ENCODE measurements at places on chromosomes 1 and 21.

DNA sequence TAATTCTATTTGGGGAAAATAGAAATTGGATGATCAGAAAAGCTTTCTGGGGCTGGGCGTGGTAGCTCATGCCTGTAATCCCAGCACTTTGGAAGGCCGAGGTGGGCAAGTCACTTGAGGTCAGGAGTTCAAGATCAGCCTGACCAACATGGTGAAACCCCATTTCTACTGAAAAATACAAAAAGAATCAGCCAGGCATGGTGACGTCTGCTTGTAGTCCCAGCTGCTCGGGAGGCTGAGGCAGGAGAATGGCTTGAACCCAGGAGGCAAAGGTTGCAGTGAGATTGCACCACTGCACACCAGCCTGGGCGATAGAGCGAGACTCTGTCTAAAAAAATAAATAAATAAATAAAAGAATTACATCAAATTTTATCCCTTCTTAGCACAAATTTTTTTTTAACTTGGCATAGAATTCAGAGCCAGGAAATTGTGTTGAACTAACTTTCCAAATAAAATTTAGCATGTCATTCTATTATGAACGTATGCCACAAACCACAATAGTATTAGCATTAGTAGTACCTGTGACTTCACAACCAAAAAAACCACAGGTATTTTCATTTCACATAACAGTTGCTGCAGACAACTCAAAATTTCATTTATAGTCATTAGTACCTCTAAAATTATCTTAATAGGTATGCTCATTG is 4.5 kb upstream of the ANKRD13C start:
- no peak for DNase-seq

- no peak for DNase-seq
Measured at GRCh38 chr1:27595597-27595996, 8.3 kb downstream of the AHDC1 start.

GRCh38 chr1:12174924-12175810 is 8.4 kb downstream of the TNFRSF1B start:
- no peak for DNase-seq

GRCh38 chr1:19536519-19536918 is 51.2 kb upstream of the CAPZB start:
- DNase-seq = no peak

DNA sequence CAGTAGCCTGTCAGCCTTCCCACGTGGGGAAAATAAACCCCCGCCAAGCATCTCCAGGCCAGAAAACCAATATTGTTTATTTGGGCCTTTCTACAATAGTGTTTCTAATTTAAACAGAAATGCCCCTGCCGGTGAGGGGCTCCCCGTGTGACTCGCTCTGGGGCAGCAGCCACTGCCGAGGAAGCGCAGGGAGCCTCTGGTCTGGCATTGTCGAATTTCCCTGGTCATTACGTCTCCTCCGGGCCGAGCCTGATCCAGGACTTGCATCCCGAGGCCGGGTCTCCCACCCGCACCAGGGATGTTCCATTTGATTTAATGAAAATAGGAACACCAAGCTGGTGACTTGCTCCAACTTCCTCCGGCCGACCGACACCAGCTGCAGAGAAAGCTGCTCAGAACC is 20.5 kb downstream of the PRDM16 start:
- DNase-seq = no peak

DNA sequence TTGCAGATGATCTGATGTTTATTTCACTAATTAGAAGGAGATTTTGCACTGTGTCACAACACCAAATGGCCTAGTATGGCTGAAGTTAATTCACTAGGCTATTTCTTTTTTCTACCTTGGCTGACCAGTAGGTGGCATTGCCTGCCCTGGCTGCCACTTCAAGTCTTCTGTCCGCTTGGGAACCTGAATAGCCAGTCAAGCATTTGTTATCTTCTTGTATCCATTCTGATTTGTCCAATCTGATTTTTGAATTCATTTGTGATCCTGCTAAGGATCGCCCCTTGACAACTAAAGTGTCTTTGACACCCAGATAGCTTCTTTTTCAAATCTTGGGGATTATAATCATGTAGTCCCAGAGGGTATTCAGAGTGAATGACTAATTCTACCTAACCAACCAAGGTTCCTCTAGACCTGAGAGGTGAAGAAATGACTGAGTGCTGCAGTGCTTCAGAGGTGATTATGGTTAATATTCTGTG is 99.4 kb downstream of the GIPC2 start:
- peak; percentile 20 for DNase-seq

Data from activated T-cell treated with anti-CD3 and anti-CD28 coated beads for 24 hours (primary cell).